ENCODE measurements at places on chromosomes 2 and 18.

DNA sequence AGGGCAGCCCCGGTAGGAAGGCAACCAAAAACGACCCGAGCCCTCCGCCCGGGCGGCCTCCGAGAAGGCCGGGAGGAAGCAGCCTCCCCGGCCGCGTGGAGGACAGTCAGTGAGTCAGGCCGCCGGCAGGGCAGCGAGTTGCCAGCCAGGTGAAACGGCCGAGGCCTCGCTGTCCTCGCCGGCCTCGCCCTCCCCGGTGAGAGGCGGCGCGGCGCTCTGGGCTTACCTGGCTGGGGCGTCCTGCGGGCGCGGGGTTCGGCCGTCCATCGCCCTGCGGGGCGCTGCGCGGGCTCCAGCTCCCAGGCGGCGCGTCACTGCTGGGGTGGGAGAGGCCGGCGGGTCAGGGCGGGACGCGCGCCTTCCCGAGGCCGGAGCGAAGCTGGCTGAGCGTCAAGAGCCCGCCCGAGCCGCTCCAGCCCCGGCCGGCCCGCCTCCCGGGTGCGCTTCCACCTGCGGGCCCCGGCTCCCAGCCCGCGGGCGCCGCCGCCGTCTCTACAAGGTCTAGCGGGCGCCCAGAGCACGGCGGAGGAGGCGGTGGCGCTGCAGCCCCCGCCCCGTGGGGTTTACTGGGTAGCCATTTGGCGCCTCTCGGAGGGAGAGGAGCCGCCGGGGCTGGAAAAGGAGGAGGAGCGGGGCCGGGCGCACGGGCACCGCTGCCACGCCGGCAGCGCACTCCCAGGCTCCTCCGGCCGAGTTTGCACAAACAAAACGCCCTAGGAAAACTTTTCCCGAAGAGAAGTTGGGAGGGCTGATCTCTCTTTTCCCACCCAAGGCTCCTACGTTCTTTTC is 499 bp downstream of the COBLL1 start:
- peak; percentile 72 for DNase-seq

DNA sequence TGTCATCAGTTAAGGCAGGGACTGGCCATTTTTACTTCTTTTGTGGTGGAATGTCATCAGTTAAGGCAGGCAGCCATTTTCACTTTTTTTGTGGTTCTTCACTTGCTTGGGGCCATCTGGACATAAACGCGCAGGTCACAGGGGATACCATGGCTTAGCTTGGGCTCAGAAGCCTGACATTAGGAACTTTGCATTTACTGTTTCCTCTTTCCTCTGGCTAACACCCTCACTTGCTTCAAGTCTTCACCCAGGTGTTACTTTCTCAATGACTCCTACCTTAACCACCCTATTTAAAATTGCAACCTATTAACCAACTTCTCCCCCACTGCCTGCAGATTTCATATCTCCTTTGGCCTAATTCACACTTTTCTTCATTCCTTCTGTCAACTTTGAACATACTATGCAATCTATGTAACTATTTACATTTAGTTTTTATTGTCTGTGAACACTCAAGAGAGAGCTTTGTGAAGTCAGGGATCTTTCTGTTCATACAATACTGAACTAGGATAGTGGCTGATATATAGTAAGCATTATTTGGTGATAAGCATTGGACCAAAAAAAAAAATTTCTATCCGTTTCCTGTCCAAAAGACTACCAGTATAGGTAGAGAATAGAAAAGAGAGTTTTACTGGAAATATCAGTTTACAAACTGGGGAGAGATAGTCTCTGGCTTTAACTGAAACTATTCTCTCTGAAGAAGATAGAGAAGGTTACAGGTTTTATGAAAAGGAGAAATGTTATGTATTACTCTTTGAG is 600.1 kb upstream of the ZNF804A start:
- DNase-seq: no peak

- DNase-seq: no peak
These were observed 123.3 kb downstream of the CLIP4 start for GRCh38 chr2:29238497-29238896.

DNA sequence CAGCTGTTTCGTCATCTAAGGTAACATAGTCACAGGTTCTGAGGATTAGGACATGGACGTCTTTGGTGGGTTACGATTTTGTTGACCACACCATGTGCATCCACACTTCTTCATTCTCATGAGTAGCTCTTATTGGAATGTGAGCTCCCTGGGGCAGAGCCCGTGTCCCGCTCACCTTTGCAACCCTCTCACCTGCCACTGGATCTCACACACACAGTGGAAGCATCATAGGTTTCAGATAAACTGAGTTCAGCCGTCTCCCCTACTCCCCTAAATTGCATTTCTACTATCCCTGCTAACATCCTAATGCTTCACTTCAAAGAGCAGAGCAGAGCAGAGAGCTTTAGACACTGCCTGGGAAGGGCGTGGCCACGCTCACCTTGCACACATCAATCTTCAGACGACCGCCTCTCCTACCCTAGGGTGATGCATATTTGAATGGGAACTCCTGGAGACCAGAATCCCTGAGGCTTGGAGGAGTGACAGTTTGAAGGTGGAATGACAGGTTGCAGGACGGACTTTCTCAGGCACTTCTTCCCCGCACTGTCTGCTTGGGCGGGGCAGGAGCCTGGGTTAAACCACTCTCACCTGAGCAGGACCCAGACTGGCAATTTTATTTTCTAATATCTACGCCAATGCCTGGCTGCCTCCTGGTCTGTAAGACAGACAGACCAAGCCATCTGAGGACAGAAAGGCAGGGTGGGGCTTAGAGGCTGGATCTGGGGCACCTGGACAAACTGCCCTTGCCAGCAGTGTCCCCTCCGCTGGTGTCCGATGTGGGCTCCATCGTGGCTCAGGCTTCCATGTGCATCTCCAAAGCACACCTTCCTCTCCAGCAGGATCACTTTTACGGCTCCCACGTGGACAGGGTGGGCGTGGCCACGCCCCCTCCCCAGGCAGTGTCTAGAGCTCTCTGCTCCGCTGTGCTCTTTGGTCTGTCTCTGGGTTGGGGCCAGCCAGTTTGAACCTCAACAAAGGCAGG is 229.5 kb upstream of the COPS8 start:
- no peak for DNase-seq

GRCh38 chr2:221501210-221501882 is 70.8 kb downstream of the EPHA4 start:
- peak; percentile 49 for DNase-seq

GRCh38 chr2:177106212-177106611 is 106.4 kb upstream of the HNRNPA3 start:
- no peak for DNase-seq

DNA sequence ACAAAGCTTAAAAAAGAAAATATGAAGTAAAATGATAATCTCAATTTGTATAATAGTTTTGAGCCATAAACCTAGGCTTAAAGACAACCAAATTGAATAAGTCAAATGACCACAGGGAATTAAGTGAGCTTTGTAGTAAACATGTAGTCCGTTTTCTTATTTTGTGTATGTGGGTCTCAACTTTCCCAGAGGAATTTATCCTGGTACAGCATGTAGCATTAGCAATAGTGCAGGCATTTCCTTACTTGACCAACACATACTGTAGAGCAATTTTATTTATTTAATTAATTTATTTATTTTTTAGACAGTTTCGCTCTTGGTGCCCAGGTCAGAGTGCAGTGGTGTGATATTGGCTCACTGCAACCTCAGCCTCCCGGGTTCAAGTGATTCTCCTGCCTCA is 37.5 kb upstream of the MTCL1 start:
- DNase-seq: no peak

- DNase-seq: no peak
These were observed 9.6 kb upstream of the CASP8 start for GRCh38 chr2:201250741-201251140.

DNA sequence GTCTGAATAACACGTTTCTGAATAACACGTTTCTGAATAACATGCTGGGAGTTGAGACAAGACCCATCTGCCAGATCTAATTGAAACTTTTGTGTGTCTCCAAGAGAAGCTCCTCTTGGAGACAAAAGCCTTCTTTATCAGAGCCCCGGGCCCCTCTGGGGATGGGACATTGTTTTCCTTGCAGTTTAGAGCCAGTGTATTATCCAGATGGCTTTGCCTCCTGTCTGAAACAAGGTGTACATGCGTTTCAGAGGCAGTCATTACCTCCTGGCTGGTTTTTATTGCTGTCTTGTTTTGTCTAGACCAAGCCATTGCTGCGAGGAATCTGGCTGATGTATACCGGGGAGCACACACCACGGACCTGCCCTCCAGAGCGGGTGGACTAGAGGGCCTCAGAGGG is 7.8 kb downstream of the FOSL2 start:
- no peak for DNase-seq

DNA sequence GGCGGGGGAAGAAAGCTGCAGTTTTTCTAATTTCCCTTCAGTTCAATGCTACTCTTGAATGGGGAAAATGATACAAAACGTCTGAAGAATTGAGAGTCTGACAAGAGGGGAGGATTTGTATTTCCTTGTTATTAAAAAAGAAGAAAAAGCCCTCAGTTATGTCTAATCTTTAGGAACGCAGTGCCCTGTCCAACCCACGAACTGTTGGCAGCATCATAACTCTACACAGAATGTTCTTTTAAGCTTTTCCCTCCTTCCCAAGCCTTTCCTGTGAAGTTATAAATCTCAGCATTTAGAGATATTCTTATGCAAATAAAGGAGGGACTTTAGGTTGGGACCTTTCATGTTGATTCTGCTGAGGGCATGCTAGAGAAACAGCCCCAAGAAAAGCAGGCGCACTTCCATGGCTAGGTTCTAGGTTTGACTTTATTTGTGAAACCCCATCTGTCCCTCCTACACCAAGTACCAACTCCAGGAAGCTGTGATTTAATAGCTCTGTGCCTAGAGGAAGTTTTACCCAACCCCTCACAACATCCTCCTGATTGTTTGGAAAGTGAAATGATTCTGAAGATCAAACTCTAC is 288.6 kb downstream of the SETBP1 start:
- no peak for DNase-seq

- no peak for DNase-seq
These were observed 187.3 kb upstream of the CHST9 start for GRCh38 chr18:27372386-27372785.

GRCh38 chr2:232658217-232658785 is 24.9 kb downstream of the EFHD1 start:
- no peak for DNase-seq

DNA sequence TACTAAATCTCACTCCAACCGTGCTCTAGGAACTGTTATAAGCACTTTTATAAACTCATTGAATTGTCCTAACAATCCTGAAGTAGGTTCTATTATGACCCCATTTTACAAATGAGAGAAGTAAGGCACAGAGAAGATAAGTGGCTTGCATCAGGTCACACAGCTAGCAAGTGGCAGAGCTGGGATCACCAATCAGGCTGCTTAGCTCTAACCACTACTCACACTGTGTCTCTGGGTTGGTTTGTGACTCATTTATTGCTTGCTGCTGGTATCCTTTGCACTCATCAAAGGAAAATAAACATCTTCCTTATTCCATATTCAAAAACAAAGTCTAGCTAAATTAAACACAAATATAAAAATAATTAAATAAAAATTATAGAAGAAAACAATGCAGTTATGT is 42.5 kb upstream of the IL1R2 start:
- no peak for DNase-seq

DNA sequence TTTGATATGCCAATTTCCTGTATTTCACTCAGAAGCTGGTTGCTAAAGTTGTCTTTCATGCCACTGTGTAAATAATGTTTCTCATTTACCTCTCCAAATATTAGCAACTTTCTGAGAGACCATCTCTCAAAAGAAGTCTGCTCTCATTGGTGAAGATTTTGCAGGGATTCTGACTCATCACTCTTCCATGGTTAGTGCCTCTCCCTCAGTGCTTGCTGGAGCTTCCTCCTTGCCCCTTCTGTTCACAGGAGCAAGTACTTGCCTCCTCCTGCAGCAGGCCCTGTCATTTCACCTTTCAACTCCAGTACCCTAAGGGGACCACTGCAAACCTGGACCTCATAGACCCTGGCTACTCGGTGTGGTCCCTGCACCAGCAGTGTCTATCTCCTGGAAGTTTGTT is 168.8 kb downstream of the ZNF385B start:
- DNase-seq: no peak

- peak; percentile 29 for DNase-seq
These were observed 24.6 kb downstream of the FECH start for GRCh38 chr18:57561728-57562423.

- DNase-seq: no peak
These were observed 56.0 kb downstream of the TMEM247 start for GRCh38 chr2:46535360-46535759.

DNA sequence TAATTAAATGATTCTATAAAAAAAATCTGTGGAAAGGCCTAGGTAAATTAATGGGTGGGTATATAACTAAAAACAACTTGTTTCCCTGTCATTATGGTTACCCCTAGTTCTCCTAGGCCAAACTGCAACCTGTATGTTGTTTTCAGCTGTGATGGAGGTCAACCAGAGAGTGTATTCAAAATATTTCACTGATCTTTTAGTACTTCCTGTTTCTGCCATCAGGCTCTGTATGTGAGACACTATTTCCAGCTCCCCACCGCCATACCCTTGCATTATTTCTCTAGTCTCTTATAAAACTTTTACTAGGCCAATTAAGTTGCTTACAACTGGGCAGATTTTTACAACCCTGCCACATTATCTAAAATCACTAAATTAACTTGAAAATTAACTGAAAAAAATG is 21.0 kb upstream of the CDKL4 start:
- DNase-seq: no peak

- no peak for DNase-seq
These were observed 44.7 kb downstream of the MC5R start for GRCh38 chr18:13868501-13869271.

DNA sequence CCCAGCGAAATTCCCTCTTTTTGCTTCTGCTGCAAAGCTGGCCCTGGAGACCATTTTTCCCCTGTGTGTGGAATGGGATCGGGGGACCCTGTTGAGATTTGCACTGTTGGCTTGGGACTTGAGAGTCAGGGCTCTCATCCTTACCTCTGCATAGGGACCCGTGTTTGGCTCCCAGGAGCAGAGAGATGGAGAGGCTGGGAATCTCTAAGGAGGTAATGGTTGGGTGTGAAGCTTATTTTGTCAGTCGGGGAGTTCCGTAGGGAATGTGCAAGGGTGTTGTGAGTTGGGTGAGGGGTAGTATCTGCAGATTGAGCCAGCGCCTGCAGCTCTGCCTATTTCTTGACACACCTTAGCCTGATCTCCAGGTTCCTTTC is 4.5 kb downstream of the GATA6 start:
- peak; percentile 70 for DNase-seq

GRCh38 chr2:2763351-2764000 is 432.4 kb upstream of the MYT1L start:
- DNase-seq: no peak

- DNase-seq: peak; percentile 16
These were observed 331.8 kb upstream of the MYT1L start for GRCh38 chr2:2662847-2663356.

GRCh38 chr2:6694555-6694954 is 171.2 kb downstream of the CMPK2 start:
- peak; percentile 61 for DNase-seq

- DNase-seq: no peak
These were observed 27.6 kb upstream of the MYO1B start for GRCh38 chr2:191217580-191217979.
